Small intestine (tissue), 16 donors: ENCODE measurements at places on chromosomes 12 and 14. TPM values are rescaled to one million over a fixed set of nuclear protein-coding genes. Genes with fewer than 3 reads are reported as not detected.
A peak's percentile ranks its signal among the peaks of the same experiment; 100 is the strongest.

- no peak for DNase-seq
Measured at GRCh38 chr12:16475521-16475920, 128.1 kb downstream of the MGST1 start.

DNA sequence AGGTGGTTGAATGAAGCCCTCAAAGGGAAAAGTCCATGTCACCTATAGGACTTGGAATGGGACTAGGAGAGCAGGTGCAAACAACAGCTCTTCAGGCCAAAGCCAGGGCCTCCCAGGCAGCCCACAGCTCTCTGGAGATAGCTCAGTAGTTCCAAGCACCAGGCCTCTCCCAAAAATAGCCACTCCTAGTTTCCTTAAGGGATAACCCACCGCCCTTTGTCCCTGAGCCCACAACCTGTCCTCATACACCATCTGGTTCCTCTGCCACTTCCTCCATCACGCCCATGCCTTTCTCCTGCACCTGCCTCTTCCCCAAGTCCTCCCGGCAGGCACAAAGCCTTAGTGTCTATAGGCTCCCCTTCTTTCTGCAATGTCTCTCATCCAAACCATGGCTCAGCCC, 2.1 kb downstream of the RAB15 start:
- peak; percentile 73 for DNase-seq

DNA sequence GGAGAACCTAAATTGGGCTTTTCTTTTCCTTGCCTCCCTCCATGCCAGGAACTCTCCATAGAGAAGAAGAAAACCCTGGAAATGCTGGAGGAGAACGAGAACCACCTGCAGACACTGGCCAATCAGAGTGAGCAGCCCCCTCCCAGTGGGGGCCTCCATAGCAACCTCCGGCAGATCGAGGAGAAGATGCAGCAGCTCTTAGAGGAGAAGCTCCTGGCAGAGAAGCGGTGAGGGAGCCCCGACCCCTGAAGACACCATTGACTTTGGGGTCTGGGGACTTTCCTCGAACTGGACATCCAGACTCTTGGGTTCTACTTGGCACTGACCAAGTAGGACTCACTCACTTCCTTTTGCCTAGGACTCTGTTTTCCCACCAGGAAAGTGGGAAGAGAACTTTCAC, 41.4 kb downstream of the PLEKHD1 start:
- no peak for DNase-seq

DNA sequence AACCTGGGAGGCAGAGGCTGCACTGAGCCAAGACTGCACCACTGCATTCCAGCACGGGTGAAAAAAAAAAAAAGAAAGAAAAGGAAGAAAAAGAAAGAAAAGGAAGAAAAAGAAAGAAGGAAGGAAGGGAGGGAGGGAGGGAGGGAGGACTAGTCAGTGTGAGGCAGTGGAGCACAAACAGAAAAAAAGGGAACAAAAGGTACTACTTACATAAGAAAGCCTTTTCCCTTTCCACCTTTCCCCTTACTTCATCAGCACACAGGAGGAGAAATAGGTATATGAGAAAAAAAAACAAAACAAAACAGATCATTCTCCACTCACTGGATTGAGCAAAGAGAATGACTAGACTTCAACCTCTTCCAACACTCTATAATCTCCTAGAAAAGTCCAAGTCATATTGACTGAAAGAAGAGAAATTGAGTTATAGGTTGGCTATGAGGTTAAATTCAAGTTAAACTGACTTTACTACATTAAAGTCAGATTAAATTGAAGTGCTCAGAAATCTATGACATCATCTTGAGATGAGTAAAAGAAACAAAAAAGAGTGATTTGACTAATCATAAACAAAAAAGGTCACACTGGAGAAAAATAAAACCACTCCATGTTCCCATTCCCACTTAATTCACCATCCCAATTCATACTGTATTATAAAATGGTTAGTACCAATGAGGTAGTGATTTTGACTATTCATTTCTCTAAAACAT, 43.6 kb downstream of the NOVA1 start:
- DNase-seq, result no peak

DNA sequence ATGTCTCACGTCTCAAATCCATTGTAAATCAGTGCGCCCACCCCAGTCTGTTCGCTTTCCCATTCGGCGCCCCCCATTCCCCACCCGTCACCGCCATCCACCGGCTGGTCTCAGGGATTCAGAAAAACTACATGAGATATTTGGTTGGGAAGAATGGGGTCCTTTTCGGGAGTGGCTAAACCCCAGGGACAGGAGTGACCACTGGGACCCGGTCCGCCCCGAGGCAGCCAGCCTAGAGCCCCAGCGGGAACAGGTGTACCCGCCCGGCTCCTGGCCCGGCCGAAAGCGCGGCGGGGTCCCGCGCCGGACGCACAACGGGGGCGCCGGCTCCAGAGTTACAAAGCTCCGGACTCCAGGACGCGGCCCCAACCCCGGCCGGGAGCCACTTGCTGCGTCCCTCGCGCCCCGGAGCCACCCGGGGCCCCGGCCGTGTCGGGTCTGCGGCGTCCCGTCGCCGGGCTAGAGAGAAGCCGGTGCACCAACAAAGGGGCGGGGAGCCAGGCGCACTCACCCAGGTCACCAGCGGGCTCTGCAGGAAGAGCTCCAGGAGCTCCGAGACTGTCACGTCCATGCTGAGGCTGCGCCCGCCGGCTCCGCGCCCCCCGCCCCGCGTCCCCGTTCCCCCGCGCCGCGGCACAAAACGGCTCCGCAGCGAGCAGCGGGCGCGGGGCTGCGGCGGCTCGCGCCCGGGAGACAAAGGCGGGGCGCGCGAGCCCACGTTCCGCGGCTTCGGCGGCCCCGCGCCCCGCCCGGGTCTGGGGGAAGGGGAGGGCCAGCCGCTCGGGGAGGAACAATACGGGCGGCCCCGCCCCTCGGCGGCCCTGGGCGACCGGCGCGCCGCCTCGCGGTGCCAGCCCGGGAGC, at the start of gene CCDC88C:
Gene CCDC88C, minus strand, starts transcription at position 701 of the 863 bp plus-strand sequence. Its CDS starts 130 bp downstream, at position 571.
- DNase-seq, result peak; percentile 92

DNA sequence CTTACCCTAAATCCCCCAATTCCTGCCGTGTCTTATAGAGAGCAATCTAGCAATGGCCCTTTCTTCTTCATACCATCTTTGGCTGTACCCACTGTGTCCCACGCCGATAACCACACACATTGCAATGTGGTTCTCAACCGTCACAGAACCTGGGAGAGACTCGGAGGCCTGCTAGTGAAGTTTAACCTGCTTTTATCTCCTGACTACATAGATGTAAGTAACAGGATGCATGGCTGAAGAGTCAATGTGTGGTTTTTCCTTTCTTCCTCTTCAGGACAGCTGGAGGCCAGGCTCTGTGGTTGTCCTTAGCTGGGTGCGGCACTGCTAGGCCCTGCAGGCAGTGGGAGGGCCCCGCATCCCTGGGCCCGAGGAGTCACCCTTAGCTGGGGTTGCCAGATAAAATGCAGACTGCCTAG, 51.3 kb downstream of the ZNF664 start:
- no peak for DNase-seq

DNA sequence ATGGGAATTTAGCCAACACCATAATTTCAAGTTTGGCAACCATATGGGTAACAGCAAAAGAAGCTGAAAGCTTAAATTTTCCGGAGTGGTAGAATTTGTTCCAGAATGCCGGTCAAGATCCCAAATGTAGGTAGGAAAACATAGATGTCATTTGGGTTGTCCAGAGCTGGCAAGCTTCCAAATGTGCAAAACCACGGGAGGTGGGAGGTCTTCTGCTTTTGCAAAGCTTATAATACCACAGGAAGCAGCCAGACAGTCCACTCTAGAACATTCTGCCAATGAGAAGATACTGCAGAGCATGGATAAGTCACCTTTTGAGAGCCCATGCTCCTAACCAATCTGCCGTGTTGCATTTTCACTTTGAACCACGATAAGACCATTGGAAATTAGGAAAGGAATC, 26.4 kb upstream of the BATF start:
- no peak for DNase-seq

DNA sequence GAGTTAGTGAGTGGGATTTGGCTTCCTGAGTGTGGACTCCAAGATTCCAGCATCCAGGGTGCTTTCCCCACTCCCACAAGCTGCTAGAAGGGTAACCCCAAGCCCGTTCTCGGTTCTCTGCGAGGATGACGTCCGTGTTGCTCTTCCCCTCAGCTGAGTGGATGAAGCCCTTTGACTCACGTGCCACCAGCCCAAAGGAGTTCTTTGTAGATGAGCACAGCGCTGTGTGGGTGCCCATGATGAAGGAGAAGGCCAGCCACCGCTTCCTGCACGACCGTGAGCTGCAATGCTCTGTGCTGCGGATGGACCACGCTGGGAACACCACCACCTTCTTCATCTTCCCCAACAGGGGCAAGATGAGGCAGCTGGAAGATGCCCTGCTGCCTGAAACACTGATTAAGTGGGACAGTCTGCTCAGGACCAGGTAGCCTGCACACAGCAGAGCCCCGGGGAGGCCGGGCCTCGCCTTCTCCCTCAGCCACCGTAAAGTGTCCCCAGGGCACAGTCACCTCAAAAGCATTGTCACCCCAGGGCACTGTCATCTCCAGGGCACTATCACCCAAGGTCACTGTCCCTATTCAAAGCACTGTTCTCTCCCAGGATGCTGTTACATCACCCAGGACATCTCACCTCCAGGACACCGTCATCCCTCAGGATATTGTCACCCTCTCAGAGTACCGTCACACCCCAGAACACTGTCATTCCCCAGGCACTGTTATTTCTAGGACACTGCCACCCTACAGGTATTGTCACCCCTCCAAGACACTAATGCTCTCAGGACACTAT, 31.3 kb downstream of the SERPINA3 start:
- no peak for DNase-seq

GRCh38 chr14:76696361-76696760, 64.9 kb upstream of the VASH1 start:
- no peak for DNase-seq

DNA sequence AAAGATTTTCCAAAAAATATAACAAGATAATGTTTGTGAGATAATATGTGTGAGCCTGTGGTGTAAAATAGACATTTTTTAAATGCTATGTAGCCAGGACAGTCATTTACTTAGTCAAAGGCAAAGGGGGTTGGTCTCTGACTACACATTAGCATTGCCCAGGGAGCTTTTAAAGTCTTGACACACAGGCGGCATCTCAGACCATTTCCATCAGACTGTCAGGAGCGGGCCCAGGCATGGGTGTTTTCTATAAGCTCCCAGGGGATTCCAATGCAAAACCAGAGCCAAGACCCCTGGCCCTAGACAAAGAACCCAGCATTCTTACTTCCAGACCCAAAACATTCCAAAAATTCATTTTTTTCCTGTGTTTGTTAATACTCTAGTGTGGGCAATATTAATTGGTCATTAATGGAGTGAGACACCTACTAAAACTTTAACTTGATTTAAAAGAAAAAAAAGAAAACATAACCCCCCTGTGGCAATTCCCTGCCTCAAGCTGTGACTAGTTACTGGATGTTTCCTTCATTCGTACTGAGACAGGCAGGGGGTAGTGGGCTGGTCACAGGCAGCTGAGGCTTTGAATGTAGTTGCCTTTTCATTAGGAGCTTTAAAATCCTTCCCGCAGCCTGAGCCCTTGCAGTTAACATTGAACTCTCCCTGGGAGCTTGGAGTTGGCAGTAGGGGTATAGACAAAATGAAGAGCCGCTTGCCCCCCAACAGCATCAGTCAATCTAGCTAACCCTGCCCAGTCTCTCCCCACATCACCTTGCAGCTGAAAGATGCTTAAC, 103.7 kb downstream of the CMKLR1 start:
- no peak for DNase-seq

- DNase-seq, result no peak
Measured at GRCh38 chr12:132942611-132943010, 13.5 kb downstream of the ZNF605 start.

DNA sequence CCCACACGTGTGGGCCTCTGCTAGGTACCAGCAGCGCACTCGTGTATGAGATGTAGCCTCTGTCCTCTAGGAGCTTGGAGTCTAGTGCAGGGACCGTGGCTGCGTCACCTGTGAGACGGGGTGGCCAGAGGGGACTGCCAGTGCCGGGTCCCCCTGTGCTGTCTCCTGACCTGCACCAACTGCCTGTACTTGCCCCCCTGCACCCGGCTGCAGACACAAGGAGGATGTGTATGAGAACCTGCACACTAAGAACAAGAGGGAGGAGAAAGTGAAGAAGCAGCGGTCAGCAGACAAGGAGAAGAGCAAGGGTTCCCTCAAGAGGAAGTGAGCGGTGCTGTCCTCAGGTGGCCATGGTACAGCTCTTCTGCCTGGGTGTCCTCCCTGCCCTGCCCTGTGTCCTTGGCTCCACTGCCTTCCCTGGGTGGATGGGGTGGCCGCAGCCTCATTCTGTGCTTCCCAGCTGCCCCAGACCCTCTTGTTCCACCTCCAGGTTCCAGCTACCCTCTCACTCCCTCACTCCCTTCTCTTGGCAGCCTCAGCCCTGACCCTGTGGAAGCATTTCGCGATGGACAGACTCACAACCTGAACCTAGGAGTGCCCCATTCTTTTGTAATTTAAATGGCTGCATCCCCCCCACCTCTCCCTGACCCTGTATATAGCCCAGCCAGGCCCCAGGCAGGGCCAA, 9.6 kb downstream of the PTPN6 start:
- DNase-seq, result peak; percentile 44

- no peak for DNase-seq
Measured at GRCh38 chr12:113197518-113198077, 12.1 kb downstream of the RITA1 start.

- no peak for DNase-seq
Measured at GRCh38 chr14:98966475-98967162, 305.4 kb downstream of the BCL11B start.

GRCh38 chr14:89085737-89086382, 261.4 kb downstream of the TTC8 start:
- DNase-seq, result peak; percentile 21

- no peak for DNase-seq
Measured at GRCh38 chr14:75934998-75935628, 46.7 kb downstream of the TGFB3 start.

- DNase-seq, result no peak
Measured at GRCh38 chr12:44002607-44003006, 166.7 kb downstream of the TMEM117 start.

Gene ITGB7
- 1.8 TPM for polyA plus RNA-seq

Gene VRTN
- 0.24 TPM for polyA plus RNA-seq

Gene P2RX2
- not detected for polyA plus RNA-seq

Gene NELL2
- polyA plus RNA-seq, result 25.1 TPM

Gene PLXNC1
- 1.4 TPM for polyA plus RNA-seq

Gene GDF3
- not detected for polyA plus RNA-seq

Gene ERP29
- 113 TPM for polyA plus RNA-seq

Gene HOXC4
- polyA plus RNA-seq, result 1.1 TPM

Gene EML1
- 0.22 TPM for polyA plus RNA-seq

Gene IRAK3
- 4.0 TPM for polyA plus RNA-seq

Gene TDG
- 11.3 TPM for polyA plus RNA-seq

Gene POTEG
- not detected for polyA plus RNA-seq

Gene AMN
- polyA plus RNA-seq, result 443 TPM

Gene PCNX4
- polyA plus RNA-seq, result 3.0 TPM

Gene INHBE
- 0.21 TPM for polyA plus RNA-seq

Gene CLEC6A
- polyA plus RNA-seq, result not detected

Gene RNASE3
- polyA plus RNA-seq, result 0.12 TPM

Gene GUCY2C
- 34.9 TPM for polyA plus RNA-seq

Gene GPRC5D
- polyA plus RNA-seq, result 1.4 TPM

Gene CCDC184
- polyA plus RNA-seq, result not detected

Gene NYNRIN
- 53.2 TPM for polyA plus RNA-seq
